ENCODE measurements at places on chromosomes 12 and 14. TPM values are rescaled to one million over a fixed set of nuclear protein-coding genes. Genes with fewer than 3 reads are reported as not detected.

PTCSC3 gene
- total RNA-seq = not detected

SETD3 gene
- total RNA-seq = 38.3 TPM

DNA sequence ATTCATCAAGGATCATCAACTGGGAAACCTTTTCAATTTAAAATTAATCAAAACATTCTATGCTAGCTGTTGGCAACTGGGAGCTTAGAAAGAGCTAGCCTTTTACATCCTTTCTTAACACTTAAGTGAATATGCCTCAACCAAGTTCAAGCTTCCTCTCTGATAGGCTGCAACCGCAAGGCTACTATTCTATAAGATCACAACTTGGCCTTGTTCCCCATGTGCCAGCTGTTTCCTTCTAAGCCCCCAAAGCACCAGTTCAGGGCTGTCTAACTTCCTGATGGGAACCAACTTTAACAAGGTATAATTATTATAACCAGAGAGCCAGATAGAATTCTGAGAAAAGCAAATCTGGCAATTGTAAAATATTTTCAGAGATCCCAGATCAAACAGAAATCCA, 37.0 kb downstream of the KCNC2 start:
- DNase-seq = no peak

GRCh38 chr14:85178864-85179263, 351.1 kb upstream of the FLRT2 start:
- DNase-seq = no peak

DNA sequence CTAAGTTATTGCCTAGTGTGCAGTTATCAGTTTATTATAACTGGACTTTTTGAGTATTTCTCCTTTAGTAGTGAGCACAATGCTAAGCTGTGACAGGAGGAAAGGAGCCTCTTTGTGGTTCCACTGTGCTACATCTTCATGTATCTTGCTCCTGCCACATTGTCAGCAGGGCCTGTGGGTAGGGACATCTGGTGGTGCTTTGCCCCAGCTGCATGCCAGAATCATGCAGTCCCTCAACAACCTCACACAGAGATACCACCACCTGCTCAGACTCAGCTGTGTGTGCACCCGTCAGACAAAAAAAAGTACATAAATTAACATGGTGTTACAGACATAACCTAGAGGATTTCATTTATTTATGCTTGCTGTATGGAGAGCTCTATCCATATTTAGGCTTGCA, 51.1 kb downstream of the MIS18BP1 start:
- peak; percentile 41 for DNase-seq

- DNase-seq = no peak
These were observed 81.4 kb upstream of the NCOR2 start for GRCh38 chr12:124648710-124649384.

DNA sequence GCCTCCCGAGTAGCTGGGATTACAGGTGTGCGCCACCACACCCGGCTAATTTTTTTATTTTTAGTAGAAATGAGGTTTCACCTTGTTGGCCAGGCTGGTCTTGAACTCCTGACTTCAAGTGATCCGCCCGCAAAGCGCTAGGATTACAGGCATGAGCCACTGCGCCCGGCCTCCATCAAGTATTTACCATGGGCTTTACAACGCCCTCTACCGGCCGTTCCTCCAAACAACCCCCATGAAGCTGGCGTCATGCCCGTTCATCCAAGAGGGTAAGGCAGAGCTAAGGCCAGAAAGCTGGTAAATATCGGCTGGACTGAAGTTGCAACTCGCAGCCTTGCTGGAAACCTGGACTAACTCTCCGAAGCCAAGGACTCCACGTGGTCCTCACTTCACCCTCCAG, 41.6 kb downstream of the RNF34 start:
- no peak for DNase-seq

DNA sequence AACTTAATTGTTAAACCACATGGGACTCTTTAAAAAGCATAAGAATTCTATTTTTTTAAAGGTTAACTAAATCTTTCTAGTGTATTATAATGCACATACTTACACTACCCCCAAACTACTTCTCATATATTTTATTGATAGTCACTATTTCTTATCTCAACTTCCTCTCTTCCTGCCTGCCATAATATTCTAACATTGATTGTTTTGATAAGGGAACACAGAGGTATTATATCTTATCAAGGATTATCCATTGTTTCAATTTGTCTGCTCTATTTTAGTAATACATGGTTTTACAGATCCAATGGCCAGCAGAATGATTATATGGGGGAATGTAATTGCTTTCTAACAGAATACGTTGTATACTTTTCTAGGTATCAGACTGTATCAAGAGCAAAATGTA, 98.9 kb downstream of the EPS8 start:
- no peak for DNase-seq

DNA sequence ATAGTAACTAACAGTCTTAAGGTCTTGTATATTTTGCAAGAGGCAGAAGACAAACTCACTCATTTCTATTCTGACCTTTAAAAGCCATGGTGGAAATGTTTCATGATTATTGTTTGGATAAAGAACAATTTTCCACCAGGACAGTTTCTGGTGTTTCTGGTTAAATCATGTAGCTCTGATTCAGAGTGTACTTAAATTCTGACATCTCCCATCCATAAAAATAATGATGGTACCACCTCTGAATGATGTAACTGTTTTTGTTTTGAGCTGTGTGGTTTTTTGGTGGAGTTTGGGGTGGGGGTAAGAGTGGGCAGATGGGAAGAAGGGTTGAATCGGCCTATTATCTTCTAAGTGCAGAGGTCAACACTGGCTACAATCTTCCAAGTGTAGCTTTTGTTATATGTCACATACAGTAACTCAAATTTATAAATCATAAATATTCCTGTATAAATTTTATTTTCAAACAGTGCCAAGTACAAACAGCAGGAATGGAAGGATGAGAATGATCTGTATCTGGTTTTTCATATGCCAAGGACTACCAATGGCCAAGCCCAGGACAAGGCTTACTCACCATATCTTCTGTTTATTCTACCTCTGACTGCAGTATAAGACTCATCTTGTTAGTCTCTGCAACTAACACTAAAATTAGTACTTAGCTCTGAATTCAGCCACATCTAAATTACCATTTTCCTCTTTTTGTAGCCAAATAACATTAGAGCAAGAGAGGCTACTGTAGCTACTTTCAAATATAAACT, 108.7 kb downstream of the BCAT1 start:
- peak; percentile 76 for DNase-seq

DNA sequence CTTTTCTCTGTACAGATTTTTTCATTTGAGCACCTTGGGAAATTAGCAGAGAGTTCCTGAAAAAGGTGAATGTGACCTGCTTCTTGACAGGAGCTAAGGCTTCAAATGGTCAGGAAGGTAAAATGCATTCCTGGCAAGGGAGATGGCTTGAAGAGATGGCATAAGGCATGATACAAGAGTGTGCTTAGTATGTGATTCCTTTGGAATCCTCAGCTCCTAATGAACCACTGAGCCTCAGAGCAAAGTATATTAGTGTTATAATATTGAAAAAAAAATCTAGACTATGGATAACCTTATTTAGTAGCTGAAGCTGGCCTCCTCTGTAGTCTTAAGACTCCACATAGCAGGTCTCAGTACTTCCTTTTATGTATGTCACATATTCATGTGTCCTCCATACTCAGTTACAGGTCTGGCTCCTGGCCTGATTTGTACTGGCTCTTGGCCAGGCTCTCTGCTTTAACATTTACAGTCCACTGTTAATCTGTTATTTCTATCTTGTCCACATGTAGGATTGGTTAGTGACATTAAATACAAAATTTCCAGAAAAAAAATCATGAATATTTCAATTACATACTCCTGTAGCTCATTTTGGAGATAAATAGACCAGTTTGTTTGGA, 17.9 kb downstream of the TOGARAM1 start:
- no peak for DNase-seq

Data from fibroblast of lung (primary cell).